ENCODE measurements at places on chromosomes 13 and 19. TPM values are rescaled to one million over a fixed set of nuclear protein-coding genes. Genes with fewer than 3 reads are reported as not detected.

Gene ZNF417
- 15.1 TPM for total RNA-seq

DNA sequence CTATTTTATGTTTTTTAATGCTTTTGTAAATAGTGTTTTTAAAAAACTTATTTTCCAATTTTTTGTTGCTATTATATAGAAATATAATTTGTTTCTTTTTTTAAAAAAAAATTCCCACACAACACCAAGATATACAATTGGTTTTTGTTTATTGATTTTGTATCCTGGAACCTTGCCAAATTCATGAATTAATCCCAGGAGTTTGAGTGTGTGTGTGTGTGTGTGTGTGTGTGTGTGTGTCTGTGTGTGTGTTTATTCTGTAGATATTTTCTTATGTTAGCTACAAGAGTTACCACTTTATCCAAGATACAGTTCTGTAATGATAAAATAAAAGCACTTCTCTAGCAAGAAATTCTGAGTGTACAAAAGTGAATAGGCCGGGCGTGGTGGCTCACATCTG is 7.6 kb downstream of the TPRX1 start:
- no peak for DNase-seq

- DNase-seq: no peak
Observed at GRCh38 chr13:66859078-66859477, 371.1 kb downstream of the PCDH9 start.

- DNase-seq: no peak
Observed at GRCh38 chr19:4600082-4600481, 39.2 kb upstream of the TNFAIP8L1 start.

DNA sequence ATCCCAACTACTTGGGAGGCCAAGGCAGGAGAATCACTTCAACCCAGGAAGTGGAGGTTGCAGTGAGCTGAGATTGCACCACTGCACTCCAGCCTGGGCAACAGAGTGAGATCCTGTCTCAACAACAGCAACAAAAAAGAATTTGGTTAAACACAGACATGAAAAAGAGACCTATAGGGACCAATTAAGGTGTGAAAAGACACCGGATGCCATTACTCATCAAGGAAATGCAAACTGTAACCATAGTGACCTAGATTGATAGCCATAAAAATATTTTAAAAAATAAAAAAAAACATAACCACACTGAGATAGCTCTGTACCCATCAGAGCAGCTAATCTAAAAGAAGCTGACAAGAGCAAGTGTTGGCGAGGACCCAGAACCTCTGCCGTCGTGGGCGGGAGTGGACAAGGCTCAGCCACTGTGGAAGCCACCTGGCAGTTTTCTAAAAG is 37.1 kb upstream of the ISYNA1 start:
- no peak for DNase-seq

DNA sequence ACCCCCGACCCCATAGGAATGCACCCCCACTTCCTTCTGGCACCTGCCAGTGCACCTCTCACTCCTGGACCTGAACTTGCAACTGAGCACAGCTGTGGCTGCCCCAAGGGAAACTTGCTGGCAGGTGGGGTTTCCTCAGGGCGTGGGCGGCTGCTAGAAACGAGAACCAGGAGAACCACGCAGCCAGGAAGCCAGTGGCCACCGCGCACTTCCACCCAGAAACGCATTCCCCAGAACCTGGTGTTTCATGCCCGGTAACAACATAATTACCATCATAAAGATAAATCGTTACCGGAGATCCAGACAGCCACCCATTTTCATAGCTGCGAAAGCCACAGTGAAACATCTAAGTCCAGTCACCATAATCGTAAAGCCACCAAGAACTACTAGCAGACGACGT is 75.2 kb upstream of the C13orf46 start:
- DNase-seq: no peak

DNA sequence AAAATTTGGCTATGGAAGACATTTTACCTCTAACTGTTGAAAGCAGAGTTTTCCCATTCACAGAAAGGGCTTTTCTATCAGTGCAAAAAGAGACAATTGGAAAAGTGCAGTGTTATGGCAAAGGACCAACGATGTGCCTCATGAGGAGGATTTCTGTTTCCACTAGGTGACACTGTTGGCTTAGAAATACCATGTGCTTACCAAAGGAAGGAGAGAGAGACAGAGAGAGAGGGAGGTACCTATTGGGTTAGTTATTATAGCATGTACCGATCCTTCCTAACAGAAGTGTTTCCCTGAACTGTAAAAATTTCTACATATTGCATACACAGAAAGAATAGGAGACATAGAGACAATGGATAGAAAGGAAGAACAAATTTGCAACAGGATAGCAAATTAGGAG is 23.9 kb upstream of the PSG4 start:
- DNase-seq: no peak

DNA sequence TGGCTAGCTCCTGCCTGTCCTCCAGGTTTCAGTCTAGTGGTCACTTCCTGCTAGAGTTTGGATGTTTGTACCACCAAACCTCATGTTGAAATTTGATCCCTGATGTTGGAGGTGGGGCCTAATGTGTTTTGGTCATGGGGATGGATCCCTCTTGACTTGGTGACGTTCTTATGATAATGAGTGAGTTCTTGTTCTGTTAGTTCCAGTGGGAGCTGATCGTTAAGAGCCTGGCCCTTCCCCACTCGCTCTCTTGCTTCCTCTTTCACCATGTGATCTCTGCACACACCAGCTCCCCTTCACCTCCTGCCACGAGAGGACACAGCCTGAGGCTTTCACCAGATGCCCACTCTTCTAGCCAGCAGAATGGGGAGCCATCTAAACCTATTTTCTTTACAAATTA is 86.8 kb upstream of the SCEL start:
- no peak for DNase-seq

DNA sequence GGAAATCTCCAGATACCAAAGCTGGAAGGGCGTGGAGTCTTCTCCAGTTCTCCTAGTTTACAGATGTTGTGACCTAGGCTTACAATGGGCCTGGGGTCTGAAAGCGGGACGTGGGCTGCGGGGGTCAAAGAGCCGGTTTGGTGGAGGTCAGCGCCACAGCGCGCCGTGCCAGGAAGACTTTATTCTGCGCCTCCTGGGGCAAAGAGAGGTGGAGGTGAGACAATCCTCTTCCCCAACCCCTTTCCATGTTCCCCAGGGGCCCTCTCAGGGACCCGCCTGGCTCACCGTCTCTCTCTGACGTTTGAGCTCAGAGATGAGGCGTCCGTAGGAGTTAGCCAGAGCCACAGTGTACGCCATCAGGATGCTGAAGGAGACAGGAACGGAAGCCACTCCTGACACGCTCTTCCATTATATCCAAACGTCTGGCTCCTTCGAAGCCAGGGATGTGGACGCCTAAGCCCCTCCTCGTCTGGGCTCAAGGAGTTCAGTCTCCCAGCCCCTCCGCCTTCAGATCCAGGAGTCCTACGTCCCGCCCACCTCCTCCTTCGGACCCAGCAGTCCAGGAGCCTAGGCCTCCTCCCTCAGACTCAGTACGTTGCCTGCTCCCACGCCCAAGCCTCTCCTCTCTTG is 776 bp upstream of the LENG1 start:
- no peak for DNase-seq

- no peak for DNase-seq
Observed at GRCh38 chr19:35868172-35868822, at the start of gene APLP1. TSS of gene APLP1 (plus strand) at chr19:35868574. CDS start at chr19:35868637, 63 bp downstream.

DNA sequence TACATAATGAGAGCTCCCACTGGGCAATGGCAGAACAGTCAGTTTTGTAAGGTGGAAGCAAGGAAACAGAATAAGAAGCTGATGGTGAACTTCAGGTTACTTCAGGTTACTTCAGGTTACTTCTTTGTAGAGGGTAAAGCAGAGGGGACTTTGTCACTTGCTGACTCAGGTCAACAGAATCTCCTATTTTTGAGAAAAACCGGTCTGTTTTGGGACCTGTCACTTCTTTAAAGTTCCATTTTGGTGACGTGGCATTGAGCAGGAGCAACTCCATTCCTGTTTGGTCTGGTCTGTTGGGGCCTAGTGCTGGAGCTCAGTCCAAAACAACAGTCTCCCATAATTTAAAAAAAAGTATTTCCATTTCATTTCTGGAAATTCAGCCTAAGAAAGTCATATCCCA is 29.7 kb downstream of the ATP11A start:
- no peak for DNase-seq
